ENCODE measurements at places on chromosomes 6 and 20. TPM values are rescaled to one million over a fixed set of nuclear protein-coding genes. Genes with fewer than 3 reads are reported as not detected.

DNA sequence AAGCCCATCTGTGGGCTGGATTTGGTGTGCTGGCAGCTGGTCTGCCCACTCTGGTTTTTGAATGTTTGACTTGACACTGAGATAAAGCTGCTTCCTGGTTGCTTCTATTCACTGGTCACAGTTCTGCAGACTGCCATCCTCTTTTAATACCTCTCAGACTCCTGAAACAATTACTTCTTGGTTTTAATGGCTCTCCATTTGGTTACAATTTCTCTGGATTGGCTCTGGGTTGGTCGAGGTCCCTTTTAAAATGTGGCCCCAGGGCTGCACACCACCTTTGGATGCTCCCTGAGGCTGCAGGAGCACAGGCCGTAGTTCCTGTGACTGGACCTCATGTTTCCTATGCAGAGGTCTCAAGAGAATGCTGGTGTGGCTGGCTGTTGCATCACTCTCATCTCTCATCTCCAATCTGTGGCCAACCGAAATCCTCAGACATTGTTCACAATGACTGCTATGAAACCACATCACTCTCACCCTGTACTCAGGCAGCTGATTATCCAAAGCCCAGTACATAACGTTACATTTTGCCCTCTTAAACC lies 98.5 kb downstream of the INSM1 start:
- no peak for DNase-seq

SCRT2 gene
- polyA plus RNA-seq = not detected

GRCh38 chr20:40551125-40551530 lies 137.9 kb downstream of the MAFB start:
- no peak for DNase-seq

RAB44 gene
- 0.15 TPM for polyA plus RNA-seq

GRCh38 chr6:36246506-36247268 lies 23.2 kb upstream of the PNPLA1 start:
- no peak for DNase-seq

GRCh38 chr6:151001387-151002056 lies 136.0 kb downstream of the MTHFD1L start:
- DNase-seq = no peak
